Lung (tissue), 17 donors: ENCODE measurements at places on chromosomes 7 and 10. TPM values are rescaled to one million over a fixed set of nuclear protein-coding genes. Genes with fewer than 3 reads are reported as not detected.
A peak's percentile ranks its signal among the peaks of the same experiment; 100 is the strongest.

- H3K27ac ChIP-seq, result no peak overlapping the region
- no peak overlapping the region for H3K4me3 ChIP-seq
Observed at GRCh38 chr10:116787053-116787659, 44.8 kb upstream of the HSPA12A start.

- H3K4me3 ChIP-seq, result peak within 1 kb of the TSS; percentile 66
- no peaks in the 10 kb centered on the region for H3K36me3 ChIP-seq
- peak within 1 kb of the TSS; percentile 98 for H3K27ac ChIP-seq
- DNase-seq, result peak; percentile 75
- no peaks in the 10 kb centered on the region for H3K27me3 ChIP-seq
- H3K4me1 ChIP-seq, result no peaks in the 10 kb centered on the region
Observed at GRCh38 chr7:43925984-43926797, at the start of gene UBE2D4. TSS of gene UBE2D4 (plus strand) at chr7:43926436. CDS start at chr7:43926533, 97 bp downstream.

GRCh38 chr10:33506391-33506790 is 171.9 kb upstream of the NRP1 start:
- H3K4me1 ChIP-seq, result peaks cover 2% of the 10 kb centered on the region
- DNase-seq, result no peak
- H3K27me3 ChIP-seq, result no peaks in the 10 kb centered on the region
- no peak overlapping the region for H3K4me3 ChIP-seq
- H3K36me3 ChIP-seq, result no peaks in the 10 kb centered on the region

DNA sequence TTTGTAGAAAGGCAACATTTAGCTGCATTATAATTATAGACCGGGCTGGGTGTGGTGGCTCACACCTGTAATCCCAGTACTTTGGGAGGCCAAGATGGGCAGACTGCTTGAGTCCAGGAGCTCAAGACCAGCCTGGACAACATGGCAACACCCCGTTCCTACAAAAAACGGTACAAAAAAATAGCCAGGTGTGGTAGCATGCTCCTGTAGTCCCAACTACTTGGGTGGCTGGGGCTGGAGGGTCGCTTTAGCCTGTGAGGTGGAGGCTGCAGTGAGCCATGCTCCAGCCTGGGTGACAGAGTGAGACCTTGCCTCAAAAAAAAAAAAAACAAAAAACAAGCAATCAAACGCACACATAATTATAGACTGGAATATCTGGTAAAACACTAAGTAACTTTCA is 5.0 kb downstream of the YWHAG start:
- H3K4me1 ChIP-seq, result peaks cover 24% of the 10 kb centered on the region
- H3K4me3 ChIP-seq, result no peak overlapping the region
- no peak for DNase-seq
- no peak overlapping the region for H3K27ac ChIP-seq
- no peaks in the 10 kb centered on the region for H3K27me3 ChIP-seq
- H3K36me3 ChIP-seq, result peaks cover 6% of the 10 kb centered on the region

GRCh38 chr7:26267601-26268166 is 24.0 kb upstream of the SNX10 start:
- DNase-seq, result no peak
- H3K27ac ChIP-seq, result no peak overlapping the region
- H3K27me3 ChIP-seq, result no peaks in the 10 kb centered on the region
- H3K4me3 ChIP-seq, result no peak overlapping the region

ASB10 gene
- not detected for total RNA-seq

DNA sequence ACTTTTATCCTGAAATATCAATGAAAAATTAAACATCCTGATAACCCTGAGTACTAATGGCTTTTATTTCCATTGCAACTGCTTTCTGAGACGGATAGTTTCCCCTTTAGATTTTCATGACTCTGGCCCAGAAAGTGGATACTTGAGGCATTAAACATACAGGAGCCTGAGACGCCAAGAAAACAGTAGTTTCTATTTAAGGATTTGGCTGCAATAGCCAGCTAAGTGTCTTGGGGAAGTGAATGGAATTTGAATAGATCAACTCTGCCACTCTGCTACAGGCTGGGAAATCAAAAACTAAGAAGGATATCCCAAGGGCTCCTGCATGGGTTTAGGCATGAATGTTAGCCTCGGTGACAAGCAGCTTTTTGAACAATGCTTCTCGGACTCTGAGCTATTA is 24.7 kb upstream of the GPAM start:
- no peak overlapping the region for H3K4me3 ChIP-seq
- no peaks in the 10 kb centered on the region for H3K36me3 ChIP-seq
- no peaks in the 10 kb centered on the region for H3K27me3 ChIP-seq
- peak; percentile 56 for DNase-seq
- H3K27ac ChIP-seq, result no peak overlapping the region

DCLRE1A gene
- 12.1 TPM for total RNA-seq

DNA sequence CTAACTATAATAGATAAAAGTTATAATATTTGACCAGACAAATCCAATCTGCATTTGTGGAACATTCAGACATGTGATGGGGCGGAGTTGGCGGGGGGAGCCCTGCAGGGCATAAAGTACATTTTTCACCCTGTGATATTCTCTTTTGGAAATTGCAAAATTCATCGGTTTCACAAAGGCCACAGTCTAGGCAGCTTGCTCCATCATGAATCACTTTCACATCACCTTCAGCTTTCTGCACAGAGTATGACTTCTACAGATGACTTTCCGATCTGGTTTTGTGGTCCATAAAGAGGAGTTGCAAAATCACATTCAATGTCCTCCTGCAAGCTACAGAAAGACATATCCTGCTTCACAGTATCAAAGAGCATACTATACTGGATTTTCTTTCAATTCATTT is 51.4 kb upstream of the APBB1IP start:
- no peaks in the 10 kb centered on the region for H3K36me3 ChIP-seq
- DNase-seq, result no peak

DNA sequence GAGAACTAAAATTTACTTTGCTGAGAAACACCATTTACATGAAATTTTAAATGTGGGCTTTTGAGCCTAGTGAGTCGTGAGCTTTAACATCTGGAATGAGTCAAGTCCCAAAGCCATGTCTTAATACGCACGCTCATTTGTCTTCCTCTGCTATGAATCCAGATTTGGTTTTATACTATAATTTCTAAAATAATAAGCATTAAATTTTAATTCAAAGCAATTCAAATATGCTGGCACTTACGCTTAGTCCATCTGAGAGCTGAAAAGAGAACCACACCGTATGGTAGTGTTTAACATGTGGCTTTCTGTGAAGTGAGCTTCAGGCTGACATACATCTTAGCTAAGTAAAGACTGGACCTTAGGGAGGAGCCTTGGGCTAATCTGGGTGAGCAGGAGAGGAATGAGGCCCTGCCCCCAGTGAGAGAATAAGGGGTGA is 52.2 kb downstream of the CUBN start:
- no peaks in the 10 kb centered on the region for H3K36me3 ChIP-seq
- DNase-seq, result peak; percentile 85
- H3K27me3 ChIP-seq, result no peaks in the 10 kb centered on the region
- H3K4me1 ChIP-seq, result peaks cover 23% of the 10 kb centered on the region
- H3K27ac ChIP-seq, result no peak overlapping the region
- H3K4me3 ChIP-seq, result no peak overlapping the region

- no peaks in the 10 kb centered on the region for H3K36me3 ChIP-seq
- no peak overlapping the region for H3K27ac ChIP-seq
- H3K27me3 ChIP-seq, result no peaks in the 10 kb centered on the region
Observed at GRCh38 chr7:5441840-5442503, 18.3 kb upstream of the TNRC18 start.
